T-helper 22 cell (primary cell): ENCODE measurements at places on chromosomes 6 and 20.

DNA sequence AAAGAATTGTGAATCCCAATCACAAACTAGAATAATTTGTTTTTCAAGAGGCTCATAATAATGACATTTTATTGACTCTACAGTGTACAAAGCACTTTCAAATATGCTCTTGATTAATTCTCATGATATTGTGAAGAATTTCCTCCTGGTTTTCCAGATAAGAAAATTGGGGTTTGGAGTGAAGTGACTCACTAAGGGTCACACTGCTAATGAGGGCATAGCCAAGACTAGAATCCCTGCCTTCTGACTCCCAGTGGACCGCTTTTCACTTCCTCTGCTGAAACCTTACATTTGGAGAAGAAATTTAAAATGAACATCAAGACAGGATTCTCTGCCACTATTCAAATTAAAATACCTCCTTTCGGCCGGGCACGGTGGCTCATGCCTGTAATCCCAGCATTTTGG lies 38.3 kb upstream of the LTV1 start:
- no peak for DNase-seq

GRCh38 chr20:2816030-2816582 lies at the start of gene TMEM239:
Gene TMEM239 (plus strand): TSS chr20:2816364. CDS start chr20:2816555, 191 bp downstream.
- DNase-seq: no peak

GRCh38 chr6:144912474-144912873 lies 627.3 kb downstream of the UTRN start:
- no peak for DNase-seq

DNA sequence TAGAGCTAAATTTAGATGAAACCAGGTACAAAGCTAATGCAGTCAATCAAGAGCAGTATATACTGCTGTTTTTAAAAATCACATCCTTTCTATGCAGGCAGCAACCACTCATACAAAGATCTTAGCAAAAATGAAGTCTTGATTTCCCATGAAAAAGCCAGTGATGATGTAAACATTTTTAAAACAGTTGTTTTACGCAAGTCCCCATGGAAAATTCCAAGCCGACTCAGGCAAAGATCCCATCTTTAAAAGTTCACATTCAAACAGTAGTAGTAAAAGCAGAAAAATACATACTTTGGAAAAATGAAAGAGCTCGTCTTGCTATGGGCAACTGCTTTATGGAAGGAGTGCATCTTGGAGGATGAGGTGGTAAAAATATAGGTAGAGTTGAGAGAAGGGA lies 84.0 kb downstream of the RCAN2 start:
- DNase-seq: no peak

DNA sequence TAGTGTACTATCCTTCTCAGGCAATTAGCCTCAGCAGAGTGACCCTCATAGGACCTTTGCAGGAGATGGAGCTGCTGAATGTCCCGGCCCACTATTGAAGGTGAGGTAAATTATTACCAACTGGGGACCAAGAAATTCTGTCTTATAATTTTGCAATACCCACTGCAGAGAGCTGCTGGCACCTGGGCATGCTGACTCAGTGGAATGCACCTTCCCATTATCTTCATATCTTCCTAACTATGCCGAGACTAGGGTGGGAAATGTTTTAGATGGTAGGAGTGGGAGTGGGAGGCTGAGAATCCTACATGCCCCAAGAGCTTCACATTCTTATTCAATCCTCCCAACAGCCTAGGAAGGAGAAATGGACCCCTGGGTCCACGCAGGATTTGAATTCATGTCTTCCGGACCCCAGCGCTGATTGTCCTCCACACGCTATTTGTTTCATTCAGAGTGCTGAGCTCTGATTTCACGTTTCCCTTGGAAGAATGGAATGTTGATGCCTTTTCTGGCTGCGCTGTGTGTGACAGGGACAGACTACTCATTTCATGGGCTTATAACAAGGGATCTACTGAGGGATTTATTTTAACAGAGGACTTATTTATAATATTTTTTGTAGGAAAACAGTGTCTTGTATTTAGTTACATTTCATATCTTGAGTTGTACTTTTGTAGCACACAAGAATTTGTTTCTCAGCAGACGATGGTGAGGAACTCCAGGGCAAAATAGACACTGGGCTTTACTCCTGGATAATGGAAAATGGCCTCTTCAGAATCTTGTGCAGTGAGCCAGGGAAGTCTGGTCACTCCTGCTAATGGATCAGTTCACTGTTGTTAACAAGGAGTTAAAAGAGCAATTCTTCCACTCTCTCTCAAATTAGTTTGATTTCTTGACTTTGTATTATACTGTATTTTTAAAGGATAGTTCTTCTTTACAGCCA lies 66.4 kb downstream of the FYN start:
- DNase-seq: no peak

- DNase-seq: no peak
These were observed 5.1 kb downstream of the IGF2R start for GRCh38 chr6:159973951-159974350.

GRCh38 chr6:89302936-89303335 lies 12.2 kb downstream of the GABRR2 start:
- DNase-seq: no peak

DNA sequence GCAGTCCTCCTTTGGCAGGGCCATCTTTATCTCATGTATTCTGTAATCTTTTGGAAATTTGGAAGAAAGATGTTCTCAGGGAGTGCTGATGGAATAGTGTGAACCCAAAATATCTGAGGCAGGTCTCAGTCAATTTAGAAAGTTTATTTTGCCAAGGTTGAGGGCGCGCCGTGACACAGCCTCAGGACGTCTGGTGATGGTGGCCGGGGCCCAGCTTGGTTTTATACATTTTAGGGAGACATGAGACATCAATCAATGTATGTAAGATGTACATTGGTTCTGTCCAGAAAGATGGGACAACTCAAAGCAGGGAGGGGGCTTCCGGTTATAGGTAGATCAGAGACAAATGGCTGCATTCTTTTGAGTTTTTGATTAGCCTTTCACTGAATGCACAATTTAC lies 89.8 kb downstream of the ERMARD start:
- DNase-seq: no peak

GRCh38 chr6:168418711-168419121 lies 22.3 kb upstream of the SMOC2 start:
- DNase-seq: no peak

DNA sequence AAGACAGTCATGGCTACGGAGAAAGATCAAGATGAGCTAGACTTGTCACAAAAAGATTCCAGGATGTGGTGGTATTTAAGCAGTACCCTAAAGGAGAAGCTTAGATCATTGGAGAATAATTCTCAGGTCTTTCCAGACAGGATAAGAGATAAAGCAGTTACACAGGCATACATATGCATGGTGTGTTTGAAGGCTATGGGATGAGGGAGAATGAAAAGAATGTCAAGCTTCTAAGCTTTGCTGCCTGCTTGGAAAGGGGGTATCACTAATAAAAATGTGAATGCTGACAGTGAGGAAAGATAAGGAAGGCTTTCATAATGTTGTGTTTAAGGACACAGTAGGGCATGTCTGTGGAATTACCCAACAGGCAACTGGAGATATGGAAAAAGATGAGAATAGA lies 28.1 kb downstream of the RWDD2A start:
- DNase-seq: no peak

DNA sequence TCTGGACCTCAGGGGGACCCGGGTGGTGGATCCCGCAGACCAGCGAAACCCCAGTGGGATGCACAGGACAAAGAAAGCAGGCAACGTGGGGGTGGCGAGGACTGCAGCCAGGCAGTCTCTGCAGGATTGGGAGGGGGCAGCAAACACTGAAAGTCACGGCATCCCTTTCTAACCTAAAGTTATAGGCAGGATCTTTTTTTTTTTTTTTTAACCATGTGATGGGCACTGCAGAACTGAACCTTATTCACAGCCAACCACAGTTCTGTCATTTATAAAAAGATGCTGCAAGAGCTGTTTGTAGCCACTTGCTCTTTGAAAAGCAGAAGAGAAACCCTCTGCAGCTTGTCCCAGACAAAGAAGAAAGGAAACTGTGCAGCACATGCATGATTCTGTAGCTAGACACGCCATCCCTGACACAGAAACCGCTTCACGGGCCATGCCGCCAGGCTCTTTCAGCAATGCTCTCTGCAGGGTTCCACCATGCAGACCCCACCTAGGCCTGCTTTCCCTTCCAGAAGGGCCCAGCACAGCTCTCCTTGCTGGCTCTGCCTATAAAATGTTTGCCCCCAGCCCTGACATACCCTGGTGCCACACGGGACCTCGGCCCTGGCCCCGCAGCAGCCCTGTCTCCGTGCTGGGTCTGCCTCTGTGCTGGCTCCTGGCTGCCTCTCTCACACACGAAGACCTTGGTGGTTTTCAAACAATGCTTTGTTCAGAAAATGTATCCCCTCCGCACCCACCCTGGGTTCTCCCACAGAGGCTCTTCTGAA lies 70.8 kb downstream of the PYGB start:
- DNase-seq: no peak

- no peak for DNase-seq
These were observed 13.1 kb downstream of the UQCC1 start for GRCh38 chr20:35398660-35399144.

GRCh38 chr6:71523548-71523947 lies 234.9 kb downstream of the OGFRL1 start:
- no peak for DNase-seq

- DNase-seq: no peak
These were observed 59.4 kb downstream of the GNAS-AS1 start for GRCh38 chr20:58791286-58791685.

DNA sequence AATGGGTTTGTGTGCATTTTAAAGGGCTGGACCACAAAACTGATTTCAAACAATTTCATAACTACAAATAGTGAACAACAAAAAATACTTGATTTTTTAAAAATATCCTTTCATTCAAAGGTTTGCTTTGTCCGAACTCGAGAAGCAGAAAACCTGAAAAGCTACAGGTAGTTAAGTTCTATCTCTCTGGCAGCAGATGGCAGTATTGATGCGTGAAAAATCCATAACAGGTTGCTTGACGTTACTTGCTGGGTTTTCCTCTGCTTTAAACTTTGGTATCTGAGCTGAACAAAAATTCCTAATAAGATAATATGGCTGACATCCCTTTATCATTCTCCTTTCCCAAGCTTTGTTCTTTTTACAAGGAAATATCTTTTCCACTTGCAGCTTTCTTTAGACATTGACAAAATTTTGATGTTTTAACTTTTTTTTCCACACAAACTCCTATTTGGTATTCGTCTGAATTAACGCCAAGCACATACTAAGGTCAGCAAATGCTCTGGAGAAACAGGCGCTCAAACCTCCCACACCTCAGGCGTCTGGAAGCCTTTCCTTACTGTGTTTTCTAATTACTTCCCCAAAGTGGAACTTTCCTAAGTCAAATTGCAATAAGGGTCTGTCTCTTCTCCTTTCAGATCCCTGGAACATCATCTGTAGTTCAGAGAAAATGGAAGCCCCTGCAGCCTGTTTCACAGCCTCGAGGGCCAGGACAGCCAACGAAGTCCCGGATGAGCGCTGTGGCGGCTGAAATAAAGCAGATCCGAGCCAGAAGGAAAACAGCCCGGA lies 50.3 kb upstream of the GFRAL start:
- DNase-seq: no peak

DNA sequence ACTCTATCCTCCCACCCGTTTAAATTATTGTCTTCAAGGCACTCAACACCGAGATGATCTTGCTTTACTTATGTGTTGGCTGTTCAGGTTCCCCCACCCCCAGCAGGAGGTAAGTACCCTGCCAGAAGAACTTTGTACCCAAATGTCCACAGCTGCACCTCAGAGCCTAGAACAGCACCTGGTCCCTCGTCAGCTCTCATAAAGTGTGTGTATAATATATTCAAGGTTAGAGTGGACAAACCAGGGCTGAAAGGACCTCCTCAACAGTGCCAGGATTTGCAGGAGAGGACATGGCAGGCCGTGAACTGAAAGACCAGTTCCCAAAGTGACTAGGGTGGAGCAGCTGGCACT lies 5.9 kb upstream of the CPXM1 start:
- DNase-seq: no peak

GRCh38 chr6:95143408-95144180 lies 433.7 kb upstream of the MANEA start:
- no peak for DNase-seq

GRCh38 chr6:90173262-90173925 lies 123.2 kb downstream of the BACH2 start:
- DNase-seq: no peak

- DNase-seq: no peak
These were observed 40.7 kb downstream of the SLC22A3 start for GRCh38 chr6:160388922-160389321.

- no peak for DNase-seq
These were observed 244.2 kb downstream of the HIVEP2 start for GRCh38 chr6:142700671-142701312.

DNA sequence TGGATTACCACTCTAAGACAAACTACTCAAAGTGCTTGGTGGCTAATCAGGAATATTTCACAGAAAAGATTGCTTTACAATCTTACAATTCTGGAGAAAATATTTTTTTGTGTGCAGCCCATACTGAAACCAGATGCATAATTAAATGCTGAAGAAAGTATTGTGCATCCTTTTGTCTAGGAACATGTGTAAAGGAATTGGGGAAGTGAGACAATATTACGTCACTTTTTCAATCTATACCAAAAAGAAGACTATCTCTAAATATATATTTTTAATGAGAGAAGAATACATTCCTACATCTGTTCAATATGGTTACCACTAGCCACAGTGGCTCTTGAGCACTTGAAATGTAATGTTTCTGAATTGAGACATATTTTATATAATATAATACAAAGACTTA lies 992.5 kb upstream of the ADGRB3 start:
- DNase-seq: no peak

DNA sequence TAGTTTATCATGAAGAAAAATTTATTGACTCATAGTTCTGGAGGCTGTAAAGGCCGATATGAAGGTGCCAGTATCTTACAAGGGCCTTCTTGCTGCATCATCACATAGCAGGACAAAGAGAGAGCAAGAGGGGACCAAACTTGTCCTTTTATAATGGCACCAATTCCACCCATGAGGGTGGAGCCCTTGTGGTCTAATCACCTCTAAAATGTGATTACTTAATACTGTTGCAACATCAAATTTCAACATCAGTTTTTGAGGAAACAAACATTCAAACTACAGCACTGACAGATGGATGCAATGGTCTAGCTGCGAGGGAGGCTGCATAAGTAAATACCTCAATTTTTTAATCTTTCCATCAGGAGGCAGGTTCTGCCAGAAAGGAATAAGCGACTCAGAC lies 76.7 kb upstream of the LAMA2 start:
- DNase-seq: no peak

DNA sequence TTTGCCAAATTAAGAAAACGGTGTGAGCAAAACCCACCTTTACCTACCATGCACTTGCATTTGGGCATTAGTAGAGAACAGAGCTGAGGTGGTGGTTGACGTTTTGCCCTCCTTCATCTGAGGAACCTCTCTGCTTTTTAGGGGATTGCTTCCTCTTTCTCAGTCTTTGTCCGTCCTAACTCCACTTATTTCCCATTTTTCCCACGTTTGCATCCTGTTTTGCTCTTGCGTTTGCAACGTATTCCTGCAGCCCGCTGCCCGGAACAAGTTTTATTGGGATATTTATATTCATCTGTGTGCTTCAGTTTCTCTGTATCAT lies 374 bp upstream of the SERINC1 start:
- no peak for DNase-seq
